RPMI7951 (cell line): ENCODE measurements at places on chromosomes 7 and 10.

- DNase-seq, result no peak
These were observed 12.6 kb downstream of the TMEM176B start for GRCh38 chr7:150787321-150788281.

DNA sequence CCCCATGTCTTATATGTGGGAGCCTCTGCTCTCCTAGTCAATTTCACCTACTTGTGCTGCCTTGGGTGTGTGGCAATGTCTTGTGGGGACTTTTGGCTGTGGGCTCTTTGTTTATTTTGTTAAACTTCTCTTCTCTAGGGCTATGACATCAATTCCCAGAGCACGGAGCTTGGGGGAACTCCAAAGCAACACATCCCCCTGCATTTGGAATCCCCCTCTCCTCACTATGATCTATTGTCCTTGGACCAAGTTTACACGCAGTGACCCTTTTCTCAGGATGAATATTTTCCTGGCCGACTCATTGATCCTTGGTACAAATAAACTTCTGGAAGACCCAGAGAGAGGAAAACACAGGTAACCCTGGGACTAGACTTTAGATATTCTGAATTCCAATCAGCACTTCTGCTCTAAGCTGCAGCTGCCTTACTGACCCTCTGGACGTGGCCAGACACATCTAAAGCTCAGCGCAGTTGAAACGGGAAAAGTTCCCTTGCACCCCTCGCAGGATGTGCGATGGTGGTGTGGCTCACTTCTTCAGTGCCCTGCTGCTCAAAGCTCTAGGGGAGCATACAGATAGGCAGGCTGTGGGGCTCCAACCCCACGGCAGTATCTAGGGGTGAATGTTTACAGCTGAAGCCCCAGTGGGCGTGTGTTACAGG lies 110.8 kb downstream of the TMEM178B start:
- no peak for DNase-seq

DNA sequence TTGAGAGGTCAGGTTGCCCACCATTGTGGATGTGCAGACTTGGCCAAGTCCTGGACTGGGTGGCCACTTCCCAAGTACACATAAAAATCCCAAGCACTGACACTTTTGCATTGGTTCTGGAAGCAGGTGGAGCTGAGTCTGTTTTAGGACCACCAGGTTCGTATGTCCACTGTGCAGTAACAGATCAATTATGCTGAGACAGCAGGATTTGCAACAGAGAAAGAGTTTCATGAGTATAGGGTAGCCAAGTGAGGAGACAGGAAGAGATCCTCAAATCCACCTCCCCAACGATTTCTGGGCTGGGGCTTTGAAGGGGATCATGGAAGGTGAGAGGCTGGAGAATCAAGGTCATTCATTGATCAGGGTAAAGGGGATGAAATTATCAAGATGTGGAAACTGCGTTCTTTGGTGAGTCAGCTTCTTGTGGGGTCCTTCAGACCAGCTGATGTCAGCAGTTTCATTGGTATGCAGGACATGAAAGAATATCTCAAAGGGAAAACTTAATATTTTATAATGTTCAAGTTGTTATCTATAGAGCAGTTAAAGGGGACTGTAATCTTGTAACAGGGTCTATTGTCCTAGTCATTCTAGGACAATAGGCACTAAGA lies 277.7 kb downstream of the GALNT17 start:
- no peak for DNase-seq

GRCh38 chr10:51832652-51833383 lies 133.4 kb upstream of the CSTF2T start:
- DNase-seq, result peak; percentile 82

GRCh38 chr10:46304062-46304461 lies 17.3 kb downstream of the ANTXRL start:
- no peak for DNase-seq

GRCh38 chr7:108663701-108664100 lies 94.0 kb downstream of the DNAJB9 start:
- DNase-seq, result no peak

GRCh38 chr10:102596506-102596971 lies 47.7 kb upstream of the TRIM8 start:
- DNase-seq, result peak; percentile 62

- DNase-seq, result no peak
These were observed 408.6 kb upstream of the NPVF start for GRCh38 chr7:25636871-25637283.

DNA sequence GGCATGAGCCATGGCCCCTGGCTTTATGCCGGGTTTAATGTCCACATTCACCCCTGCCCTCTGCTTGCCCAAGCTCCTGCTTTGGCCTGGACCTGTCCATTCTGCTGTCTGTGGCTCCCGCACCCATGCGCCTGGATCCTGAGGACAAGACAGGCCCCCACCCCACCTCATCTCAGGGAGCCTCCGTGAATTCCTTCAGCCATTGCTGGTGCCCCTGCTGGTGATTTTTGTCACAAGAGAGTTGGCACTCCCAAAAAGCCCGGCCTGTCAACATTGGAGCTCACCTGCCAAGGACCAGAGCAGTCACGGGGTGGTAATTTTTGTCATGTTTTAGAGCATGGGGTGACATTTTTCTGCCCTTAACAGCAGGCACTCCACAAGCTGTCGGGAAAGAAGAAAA lies 127.5 kb upstream of the PLXNA4 start:
- DNase-seq, result no peak

- peak; percentile 80 for DNase-seq
These were observed 33.9 kb downstream of the BNIP3 start for GRCh38 chr10:131947631-131948347.

- no peak for DNase-seq
These were observed 35.1 kb downstream of the MAD1L1 start for GRCh38 chr7:2197436-2198155.

- DNase-seq, result no peak
These were observed 74.7 kb upstream of the PFKP start for GRCh38 chr10:2992401-2993198.

DNA sequence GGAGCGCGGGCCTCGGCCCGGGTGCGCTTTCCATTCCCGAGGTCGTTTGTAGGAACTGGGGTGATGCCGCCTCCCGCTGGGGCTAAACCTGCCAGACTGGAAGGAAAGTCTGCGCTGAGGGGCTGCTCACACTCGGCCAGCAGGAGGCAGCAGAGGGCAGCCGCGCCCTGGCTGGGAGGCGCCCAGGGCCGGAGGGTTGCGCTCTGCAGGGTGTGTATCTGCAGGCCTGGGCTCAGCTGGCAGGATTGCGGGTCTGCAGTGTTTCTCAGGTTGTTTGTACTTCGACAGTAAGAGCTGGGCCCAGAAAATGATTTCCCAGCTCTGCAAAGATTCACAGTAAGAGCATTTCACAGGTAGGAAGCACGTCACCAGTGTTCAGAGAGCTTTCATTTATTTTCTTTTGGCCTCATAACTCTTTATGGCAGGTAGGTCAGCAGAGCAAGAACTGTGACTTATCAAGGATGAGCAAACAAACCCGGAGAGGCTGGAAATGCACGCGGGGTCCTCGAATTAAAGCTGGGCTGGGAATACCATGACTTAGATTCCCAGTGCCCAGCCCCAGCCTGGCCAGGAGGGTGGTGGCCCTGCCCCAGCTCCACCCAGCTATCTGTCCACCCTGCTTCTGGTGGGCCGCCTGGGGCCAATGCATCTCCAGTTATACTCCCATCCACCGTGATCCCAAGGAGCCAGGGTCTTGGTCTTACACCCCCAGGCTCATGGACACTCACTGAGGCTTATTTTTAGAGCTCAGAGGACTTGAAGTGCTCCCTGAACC lies 15.2 kb upstream of the PPP2R2D start:
- DNase-seq, result peak; percentile 28

DNA sequence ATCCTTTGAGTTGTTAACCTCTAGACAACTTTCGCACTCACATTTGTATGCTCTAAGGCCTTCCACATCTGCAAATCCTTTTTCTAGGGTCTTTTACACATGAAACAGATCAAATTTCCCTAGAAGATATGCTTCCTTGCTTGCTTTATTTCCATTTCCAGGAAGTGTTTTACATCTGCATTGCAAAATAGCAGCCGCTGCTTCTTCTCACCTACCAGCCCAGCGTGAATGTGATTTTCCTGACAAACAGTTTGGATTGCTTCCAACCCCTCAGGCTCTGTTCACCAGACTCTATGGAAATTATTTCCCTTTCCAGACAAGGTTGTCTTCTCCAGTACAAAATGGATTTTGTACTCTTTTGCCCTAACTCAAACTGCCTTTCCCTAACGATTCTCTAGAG lies 50.9 kb upstream of the PAPSS2 start:
- DNase-seq, result peak; percentile 16

DNA sequence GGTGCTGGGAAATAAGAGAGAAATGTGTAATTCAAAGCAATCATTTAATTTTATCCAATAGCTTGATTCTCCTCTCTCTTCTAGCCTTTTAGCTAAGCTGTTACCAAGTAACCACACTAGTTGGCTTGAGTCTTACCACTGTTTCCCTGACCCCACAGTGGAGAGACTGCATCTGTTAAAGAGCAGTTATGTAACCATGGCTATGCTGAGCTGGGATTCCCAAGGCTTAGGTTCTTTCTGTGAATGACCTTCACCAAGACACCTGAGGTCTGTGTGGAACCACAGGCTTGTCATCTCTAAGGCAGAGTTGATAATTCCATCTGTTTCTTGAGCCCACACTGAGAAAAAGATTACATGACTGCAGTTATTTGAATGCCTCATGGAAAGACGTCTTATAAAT lies 47.7 kb upstream of the ATRNL1 start:
- no peak for DNase-seq

DNA sequence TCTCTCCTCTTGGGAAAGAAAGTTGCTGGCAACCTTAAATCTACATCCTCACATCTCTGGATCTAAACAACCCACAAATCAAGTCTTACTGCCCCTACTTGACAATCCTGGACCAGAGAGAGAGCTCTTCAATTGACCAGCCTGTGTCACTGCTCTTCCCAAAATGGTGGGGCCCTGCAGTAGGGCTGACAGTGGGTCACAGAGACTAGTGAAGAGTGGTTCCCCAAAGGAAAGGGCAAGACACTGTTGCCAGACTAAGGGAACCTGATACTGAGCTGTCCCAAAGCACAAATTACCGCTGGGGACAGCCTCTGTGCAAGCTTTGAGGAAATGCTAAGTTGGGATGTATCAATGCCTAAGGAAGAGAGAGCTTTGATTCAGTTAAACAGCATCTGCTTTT lies 4.5 kb upstream of the GPRIN2 start:
- no peak for DNase-seq

DNA sequence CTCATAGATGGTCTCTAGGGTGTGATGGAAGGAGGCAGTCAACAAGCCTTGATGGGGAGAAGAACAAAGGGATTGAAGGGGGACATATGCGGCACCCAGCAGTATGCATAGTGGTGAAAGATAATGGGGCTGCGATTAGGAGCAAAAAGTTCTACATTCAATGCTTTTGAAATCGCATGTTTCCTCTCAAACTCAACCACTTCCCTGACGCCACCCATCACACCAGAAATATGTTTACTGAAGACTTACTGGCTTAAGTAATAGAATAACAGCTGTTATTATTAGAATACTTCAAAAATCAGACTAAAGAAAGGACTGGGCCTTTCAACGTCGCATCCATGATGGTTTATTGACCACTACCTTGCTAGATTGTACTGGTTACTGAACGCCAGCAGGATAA lies 31.5 kb downstream of the MKRN1 start:
- no peak for DNase-seq

DNA sequence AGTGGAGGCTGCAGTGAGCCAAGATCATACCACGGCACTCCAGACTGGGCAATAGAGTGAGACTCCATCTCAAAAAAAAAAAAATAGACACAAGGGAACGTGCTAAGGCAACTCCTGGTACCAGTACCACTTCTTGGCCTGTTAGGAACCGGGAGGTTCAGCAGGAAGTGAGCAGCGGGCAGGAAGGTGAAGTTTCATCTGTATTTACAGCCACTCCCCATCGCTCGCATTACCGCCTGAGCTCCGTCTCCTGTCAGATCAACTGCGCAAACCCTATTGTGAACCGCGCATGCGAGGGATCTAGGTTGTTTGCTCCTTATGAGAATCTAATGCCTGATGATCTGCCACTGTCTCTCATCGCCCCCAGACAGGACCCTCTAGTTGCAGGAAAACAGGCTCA lies 69.9 kb upstream of the FOXK1 start:
- no peak for DNase-seq

DNA sequence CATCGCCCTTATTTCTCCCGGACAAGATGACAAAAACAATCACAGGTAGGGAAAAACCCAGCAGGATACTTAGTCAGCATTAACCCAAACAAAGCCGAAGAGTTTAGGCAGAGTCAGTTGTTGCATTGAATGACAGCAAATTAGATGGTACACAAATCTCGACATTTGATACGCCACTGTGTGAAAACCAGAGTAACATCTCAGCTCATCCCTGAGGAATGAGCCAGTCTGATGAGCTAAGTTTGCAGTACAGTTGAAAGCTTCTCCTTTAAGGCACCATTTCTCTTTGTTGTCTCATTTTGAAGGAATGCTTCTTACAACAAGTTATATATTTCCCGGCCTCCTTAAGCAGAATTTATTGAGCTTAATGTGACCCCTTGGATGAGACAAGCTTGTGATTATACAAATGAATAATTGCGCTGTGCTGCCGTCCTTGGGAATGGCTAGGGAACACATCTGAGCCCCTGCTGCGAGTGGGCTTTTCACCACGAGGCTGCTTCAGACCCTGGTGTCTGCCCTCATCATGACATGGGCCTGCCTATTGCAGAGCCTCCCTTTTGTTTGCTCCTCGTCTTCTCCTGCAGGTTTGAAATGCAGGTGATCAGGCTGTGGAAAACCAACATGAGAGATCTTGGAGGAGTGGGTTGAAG lies 137.3 kb downstream of the CELF2 start:
- no peak for DNase-seq

DNA sequence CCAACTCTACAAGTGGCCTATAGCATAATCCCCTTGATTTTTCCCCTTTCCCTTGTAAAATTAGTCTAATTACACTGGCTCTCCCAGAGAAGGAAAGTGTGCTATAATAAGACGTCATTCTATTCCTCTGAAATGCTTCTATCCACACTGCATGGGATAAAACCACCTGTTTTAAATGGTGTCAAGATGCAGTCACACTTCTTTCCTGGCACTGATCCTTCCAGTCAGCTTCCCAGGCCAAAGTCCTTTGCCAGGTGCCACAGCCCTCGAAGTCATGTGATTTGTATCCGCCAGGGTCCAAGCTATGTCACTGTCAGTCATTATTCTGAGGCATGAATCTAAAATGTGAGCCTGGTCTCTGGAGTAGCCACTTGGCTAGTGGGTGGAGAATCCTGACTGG lies 169.0 kb upstream of the KIAA1217 start:
- DNase-seq, result no peak

DNA sequence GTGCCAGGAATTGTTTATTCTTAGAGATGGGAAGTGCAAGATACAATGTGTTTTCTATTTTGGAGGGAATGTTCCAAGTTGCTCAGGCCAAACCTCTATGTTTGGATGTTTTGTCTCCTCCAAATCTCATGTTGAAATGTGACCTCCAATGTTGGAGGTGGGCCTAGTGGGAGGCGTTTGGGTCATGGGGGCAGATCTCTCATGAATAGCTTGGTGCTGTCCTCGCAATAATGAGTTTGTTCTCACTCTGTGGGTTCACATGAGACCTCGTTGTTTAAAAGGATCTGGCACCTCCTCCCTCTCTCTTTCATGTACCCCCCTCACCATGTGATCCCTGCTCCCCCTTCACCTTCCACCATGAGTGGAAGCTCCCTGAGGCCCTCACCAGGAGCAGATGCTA lies 8.3 kb upstream of the GDF10 start:
- no peak for DNase-seq

- DNase-seq, result peak; percentile 93
These were observed 184.2 kb downstream of the STK31 start for GRCh38 chr7:23893942-23894891.

GRCh38 chr7:69450456-69450855 lies 147.8 kb upstream of the AUTS2 start:
- DNase-seq, result no peak
